Cardiac septum (tissue), 1 donor: ENCODE measurements at places on chromosomes 6 and 20. TPM values are rescaled to one million over a fixed set of nuclear protein-coding genes. Genes with fewer than 3 reads are reported as not detected.

- peak; percentile 43 for DNase-seq
These were observed 15.6 kb upstream of the SLC22A1 start for GRCh38 chr6:160106010-160106409.

DNA sequence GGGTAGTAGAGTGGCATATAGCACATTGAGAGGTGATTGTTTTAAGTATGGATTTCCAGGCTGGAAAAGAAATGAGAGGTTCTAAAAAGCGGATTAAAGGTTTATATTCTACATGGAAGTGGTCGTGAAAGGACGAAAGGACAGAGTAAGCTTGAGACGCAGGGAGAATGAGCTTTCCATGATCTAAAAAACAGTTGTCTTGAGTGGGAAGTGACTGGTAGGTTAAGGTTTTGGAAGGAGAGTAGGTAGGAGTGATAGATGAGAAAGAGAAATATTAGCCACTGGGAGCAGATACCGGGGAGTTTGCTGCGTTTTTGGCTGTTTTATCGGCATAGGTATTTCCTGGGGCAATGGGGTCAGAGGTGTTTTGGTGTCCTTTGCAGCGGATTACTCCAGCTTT lies 750.6 kb upstream of the ADGRB3 start:
- no peak for DNase-seq

The KCNB1 gene
- total RNA-seq: 0.38 TPM

The CALHM4 gene
- total RNA-seq: not detected

The DHX35 gene
- total RNA-seq: 11.4 TPM

The FLRT3 gene
- total RNA-seq: 0.22 TPM

DNA sequence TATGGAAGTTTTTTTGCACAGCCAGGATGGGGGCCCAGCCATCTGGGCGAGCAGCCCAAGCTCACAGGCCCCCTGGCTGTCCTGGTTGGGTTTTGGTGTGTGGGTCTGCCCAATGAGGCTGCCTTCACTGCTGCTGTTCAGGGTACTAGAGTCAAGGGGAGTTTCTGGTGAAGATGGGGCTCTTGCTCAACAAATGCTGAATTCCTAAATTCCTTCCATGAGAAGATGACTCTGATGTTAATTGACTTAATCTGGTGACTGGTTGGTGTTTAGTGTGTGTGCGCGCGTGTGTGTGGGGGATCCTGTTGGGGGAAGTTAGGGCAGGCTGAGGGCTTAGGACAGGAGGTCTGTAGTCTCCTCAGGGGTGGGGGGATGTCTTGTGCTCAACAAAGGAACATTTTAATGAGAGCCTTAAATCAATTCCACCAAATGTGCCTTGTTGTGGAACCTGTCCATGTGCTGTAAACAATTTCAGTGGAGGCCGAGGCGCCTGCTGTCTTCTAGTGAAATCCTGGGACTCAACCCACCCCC lies 1.9 kb downstream of the PTK7 start:
- no peak for DNase-seq

- no peak for DNase-seq
These were observed 1.5 kb downstream of the NDUFAF5 start for GRCh38 chr20:13786143-13786828.

- no peak for DNase-seq
These were observed 16.4 kb upstream of the CFAP206 start for GRCh38 chr6:87391334-87391733.

The FAM209B gene
- total RNA-seq: not detected

The HIVEP2 gene
- 25.7 TPM for total RNA-seq
